ENCODE measurements at places on chromosomes 2 and 18. TPM values are rescaled to one million over a fixed set of nuclear protein-coding genes. Genes with fewer than 3 reads are reported as not detected.

RMND5A gene
- total RNA-seq, result 27.5 TPM

DNA sequence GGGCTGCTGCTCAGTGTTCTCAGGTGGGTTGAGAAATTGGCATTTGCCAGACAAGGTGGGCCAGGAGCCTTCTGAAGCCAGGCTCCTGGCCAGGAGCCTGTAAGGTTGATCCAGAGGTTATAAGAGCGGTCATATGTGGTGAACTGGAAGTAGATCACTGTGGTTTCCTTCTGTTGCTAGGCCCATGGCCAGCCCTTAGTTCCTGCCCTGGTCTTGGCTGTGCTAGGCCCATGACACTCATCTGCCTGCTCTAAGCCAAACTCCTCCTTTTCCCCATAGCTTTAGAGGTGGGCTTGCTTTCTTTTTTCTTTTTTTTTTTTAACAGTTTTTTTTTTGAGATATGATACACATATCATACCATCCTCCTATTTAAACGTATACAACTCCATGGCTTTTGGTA is 5.0 kb upstream of the MGAT5 start:
- H3K36me3 ChIP-seq, result peaks cover 3% of the 10 kb centered on the region
- H3K4me1 ChIP-seq, result peaks cover 86% of the 10 kb centered on the region
- DNase-seq, result no peak
- H3K27ac ChIP-seq, result no peak overlapping the region
- H3K4me3 ChIP-seq, result no peak overlapping the region

DNA sequence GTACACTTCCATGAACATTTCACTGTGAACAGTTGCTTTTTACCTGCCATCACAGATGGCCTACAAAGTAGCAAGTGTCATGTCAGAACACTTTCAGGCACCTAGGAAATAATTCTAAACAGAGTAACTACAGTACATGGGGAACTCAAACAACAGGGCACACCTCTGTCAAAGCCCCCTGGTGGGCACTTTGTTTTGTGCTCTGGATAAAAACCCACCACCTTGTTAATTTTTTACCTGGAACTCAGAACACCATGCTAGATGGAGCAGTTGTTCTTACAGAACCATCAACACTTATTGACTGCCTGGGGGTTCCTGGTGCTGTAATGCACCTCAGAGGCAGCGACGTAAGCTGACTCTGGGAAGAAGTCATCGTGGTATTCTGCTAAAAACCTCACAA is 2.3 kb downstream of the MSL3B start:
- H3K27ac ChIP-seq, result no peak overlapping the region
- H3K4me1 ChIP-seq, result peaks cover 25% of the 10 kb centered on the region
- H3K4me3 ChIP-seq, result no peak overlapping the region
- peaks cover 10% of the 10 kb centered on the region for H3K27me3 ChIP-seq
- peaks cover 21% of the 10 kb centered on the region for H3K36me3 ChIP-seq

DNA sequence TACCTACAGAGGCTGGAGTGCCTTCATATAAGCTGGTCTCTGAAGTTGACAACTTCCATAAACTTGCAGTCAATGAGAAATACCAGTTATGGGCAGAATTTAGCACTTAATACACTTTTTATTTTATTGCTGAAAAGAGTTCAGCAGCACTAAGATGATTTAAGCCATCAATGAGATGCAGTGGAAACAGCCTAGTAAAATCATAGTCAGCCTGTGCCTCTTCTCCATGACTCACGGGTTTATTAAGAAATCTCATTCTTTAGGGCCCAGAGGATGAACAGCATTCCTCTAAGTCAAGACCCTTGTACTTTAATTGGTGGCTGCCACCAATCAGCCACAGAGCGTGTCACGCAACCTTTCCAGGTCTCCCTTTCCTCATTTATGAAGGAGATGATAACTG is 1357.9 kb upstream of the CELF4 start:
- no peaks in the 10 kb centered on the region for H3K4me1 ChIP-seq
- no peaks in the 10 kb centered on the region for H3K36me3 ChIP-seq
- H3K27me3 ChIP-seq, result no peaks in the 10 kb centered on the region
- no peak overlapping the region for H3K4me3 ChIP-seq
- DNase-seq, result no peak

DNA sequence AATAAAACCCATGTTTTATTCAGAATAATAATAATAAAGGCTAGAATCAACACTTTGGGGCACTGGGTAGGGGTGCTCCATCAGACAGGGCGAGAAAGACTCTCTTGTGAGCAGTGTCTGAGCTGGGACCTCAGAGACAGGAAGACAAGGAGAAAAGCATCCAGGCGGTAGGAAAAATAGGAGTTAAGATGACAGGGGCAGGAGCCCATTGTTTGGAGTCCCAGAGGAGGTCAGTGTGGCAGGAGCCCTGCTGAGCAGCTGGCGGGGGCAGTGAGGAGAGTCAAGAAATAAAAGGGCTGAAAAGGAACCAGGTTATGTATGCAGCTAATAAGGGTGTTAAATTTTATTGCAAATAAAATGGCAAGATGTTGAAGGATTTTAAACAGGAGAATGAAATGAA is 457.4 kb downstream of the FBXO15 start:
- no peaks in the 10 kb centered on the region for H3K36me3 ChIP-seq
- no peak overlapping the region for H3K27ac ChIP-seq
- no peak overlapping the region for H3K4me3 ChIP-seq
- DNase-seq, result no peak
- no peaks in the 10 kb centered on the region for H3K27me3 ChIP-seq

GPR17 gene
- not detected for total RNA-seq

PRKAG3 gene
- not detected for total RNA-seq

GRCh38 chr18:12304351-12305210 is 3.5 kb upstream of the TUBB6 start:
- no peak overlapping the region for H3K4me3 ChIP-seq
- H3K27ac ChIP-seq, result no peak overlapping the region
- peaks cover 2% of the 10 kb centered on the region for H3K36me3 ChIP-seq
- DNase-seq, result no peak
- peaks cover 58% of the 10 kb centered on the region for H3K27me3 ChIP-seq
- peaks cover 17% of the 10 kb centered on the region for H3K4me1 ChIP-seq

DNA sequence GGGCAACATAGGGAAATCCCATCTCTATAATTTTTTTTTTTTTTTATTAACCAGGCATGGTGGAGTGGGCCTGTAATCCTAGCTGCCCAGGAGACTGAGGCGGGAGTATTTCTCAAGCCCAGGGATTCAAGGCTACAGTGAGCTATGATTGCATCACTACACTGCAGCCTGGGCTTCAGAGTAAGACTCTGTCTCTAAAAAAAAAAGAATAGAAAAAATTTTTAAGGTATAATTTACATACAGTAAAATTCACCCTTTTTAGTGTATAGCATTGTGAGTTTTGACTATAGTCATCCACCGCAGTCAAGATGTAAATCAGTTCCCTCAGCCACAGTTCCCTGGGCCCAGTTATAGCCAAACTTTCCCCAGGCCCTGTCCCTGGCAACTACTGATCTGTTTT is 57.1 kb upstream of the MSH6 start:
- H3K4me1 ChIP-seq, result no peaks in the 10 kb centered on the region
- no peak overlapping the region for H3K4me3 ChIP-seq
- H3K27me3 ChIP-seq, result no peaks in the 10 kb centered on the region
- no peaks in the 10 kb centered on the region for H3K36me3 ChIP-seq
- H3K27ac ChIP-seq, result no peak overlapping the region

GRCh38 chr2:85134896-85135659 is 1.9 kb downstream of the TCF7L1 start:
- H3K27ac ChIP-seq, result no peak overlapping the region
- no peaks in the 10 kb centered on the region for H3K36me3 ChIP-seq
- no peak for DNase-seq
- no peak overlapping the region for H3K4me3 ChIP-seq
- H3K4me1 ChIP-seq, result peaks cover 10% of the 10 kb centered on the region

CIB4 gene
- not detected for total RNA-seq

DNA sequence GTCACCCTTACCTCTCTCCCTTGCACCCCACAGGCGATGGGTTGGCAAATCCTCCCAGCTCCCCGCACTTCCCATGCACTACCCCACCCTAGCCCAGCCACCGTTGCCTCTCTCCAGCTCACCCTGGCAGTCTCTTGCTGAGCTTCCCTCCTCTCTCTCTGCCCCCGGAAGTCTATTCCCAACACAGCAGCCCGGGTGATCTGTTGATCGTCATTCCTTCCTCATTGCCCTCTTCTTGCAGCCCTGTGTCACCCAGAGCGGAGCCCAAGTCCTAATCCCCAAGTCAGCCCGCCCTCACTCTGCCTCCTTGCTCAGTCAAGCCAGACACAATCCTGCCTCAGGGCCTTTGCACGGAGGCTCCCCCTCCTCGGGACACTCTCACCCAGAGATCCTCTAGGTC is 55.2 kb downstream of the CIB4 start:
- no peaks in the 10 kb centered on the region for H3K36me3 ChIP-seq
- no peak overlapping the region for H3K4me3 ChIP-seq
- H3K27me3 ChIP-seq, result peaks cover 21% of the 10 kb centered on the region
- no peak overlapping the region for H3K27ac ChIP-seq

GRCh38 chr18:11454040-11454439 is 155.4 kb upstream of the SLC35G4 start:
- H3K27ac ChIP-seq, result no peak overlapping the region
- no peak for DNase-seq
- peaks cover 2% of the 10 kb centered on the region for H3K27me3 ChIP-seq
- H3K4me1 ChIP-seq, result no peaks in the 10 kb centered on the region
- H3K4me3 ChIP-seq, result no peak overlapping the region

GCG gene
- total RNA-seq, result not detected

LRP1B gene
- not detected for total RNA-seq

DNA sequence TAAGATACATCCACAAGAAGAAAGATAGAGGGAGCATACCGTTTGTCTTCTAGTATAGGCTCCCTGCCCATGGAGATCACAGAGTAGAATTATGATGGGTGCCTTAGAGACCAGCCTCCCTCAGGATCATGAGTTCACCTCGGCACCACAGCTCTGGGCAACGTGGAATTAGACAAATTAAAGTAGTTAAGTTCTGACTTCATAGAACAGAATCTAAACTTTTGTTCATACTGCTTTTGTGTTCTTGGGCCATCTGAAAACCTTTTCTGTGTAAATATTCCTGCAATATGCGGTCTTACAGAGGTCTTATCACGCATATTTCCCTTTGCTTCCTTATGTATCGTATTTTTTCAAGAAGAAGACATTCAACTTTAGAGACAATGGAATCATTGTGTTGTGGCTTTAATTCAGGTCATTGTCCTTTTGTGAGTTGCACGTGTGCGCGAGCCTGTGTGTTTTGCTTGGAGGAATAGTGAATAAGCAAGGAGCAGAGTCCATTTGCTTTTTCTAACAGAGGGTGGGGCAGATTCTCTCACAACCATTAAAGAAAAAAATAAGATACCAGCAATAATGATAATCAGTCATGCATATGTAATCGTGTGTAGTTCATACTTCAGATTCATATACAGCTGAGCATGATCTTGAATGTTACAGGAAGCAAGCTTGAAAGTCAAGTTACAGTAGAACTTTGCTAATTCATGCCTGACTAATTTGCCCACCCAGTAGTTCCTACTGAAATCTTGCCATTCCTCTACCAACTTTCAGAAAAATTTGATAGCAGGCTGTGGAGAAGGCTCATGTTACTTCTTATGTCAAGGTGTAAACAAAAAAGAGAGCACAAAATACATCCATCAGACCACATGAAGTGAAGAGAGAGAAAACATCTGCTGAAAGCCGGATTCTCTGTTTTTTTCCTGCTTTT is 243.6 kb downstream of the NEDD4L start:
- DNase-seq, result no peak
- peaks cover 12% of the 10 kb centered on the region for H3K27me3 ChIP-seq
- peaks cover 5% of the 10 kb centered on the region for H3K4me1 ChIP-seq
- H3K4me3 ChIP-seq, result no peak overlapping the region
- no peaks in the 10 kb centered on the region for H3K36me3 ChIP-seq

DNA sequence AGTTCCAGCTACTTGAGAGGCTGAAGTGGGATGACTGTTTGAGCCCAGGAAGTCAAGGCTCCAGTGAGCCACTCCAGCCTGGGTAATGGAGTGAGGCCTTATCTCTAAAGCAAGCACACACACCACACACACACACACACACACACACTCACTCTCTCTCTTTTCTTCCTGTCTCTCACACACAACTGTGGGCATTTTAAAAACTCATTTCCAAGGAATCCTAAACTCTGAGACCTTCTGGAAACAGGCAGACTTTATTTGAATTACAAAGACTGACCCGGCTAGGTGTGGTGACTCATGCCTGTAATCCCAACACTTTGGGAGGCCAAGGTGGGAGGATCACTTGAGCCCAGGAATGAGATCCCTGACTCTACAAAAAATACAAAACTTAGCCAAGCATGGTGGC is 21.3 kb downstream of the WDSUB1 start:
- H3K27me3 ChIP-seq, result no peaks in the 10 kb centered on the region
- H3K4me1 ChIP-seq, result no peaks in the 10 kb centered on the region
- DNase-seq, result no peak
- peaks cover 9% of the 10 kb centered on the region for H3K36me3 ChIP-seq

ZNF385B gene
- not detected for total RNA-seq

- DNase-seq, result no peak
- peaks cover 20% of the 10 kb centered on the region for H3K36me3 ChIP-seq
- no peaks in the 10 kb centered on the region for H3K27me3 ChIP-seq
- peaks cover 16% of the 10 kb centered on the region for H3K4me1 ChIP-seq
- no peak overlapping the region for H3K27ac ChIP-seq
These were observed 47.1 kb upstream of the ZFP36L2 start for GRCh38 chr2:43273529-43273928.

- no peak overlapping the region for H3K27ac ChIP-seq
- H3K27me3 ChIP-seq, result peaks cover 3% of the 10 kb centered on the region
- H3K4me1 ChIP-seq, result no peaks in the 10 kb centered on the region
- no peaks in the 10 kb centered on the region for H3K36me3 ChIP-seq
- DNase-seq, result no peak
- no peak overlapping the region for H3K4me3 ChIP-seq
These were observed 57.5 kb upstream of the MFF start for GRCh38 chr2:227267410-227268115.

- H3K4me3 ChIP-seq, result no peak overlapping the region
- H3K36me3 ChIP-seq, result no peaks in the 10 kb centered on the region
- H3K27me3 ChIP-seq, result peaks cover 59% of the 10 kb centered on the region
- peaks cover 12% of the 10 kb centered on the region for H3K4me1 ChIP-seq
- no peak overlapping the region for H3K27ac ChIP-seq
- DNase-seq, result no peak
These were observed 287.1 kb downstream of the MTX2 start for GRCh38 chr2:176556373-176556772.

DNA sequence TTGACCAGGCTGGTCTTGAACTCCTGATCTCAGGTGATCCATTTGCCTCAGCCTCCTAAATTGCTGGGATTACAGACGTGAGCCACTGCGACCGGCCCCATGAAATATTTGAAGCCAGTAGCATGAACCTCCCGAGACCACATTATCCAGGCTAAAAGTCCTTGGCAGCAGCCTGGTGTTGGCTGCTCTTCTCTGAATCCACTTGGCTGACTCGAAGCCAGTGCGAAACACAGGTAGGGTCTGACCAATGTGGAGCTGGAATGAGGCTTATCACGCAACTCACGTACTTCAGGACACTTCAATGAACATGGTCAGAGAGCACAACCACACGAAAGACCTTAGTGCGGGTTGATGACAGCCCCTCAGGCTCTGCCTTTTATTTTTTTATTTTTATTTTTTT is 38.4 kb downstream of the USP40 start:
- H3K4me1 ChIP-seq, result no peaks in the 10 kb centered on the region
- H3K4me3 ChIP-seq, result no peak overlapping the region
- no peaks in the 10 kb centered on the region for H3K27me3 ChIP-seq
- H3K36me3 ChIP-seq, result peaks cover 11% of the 10 kb centered on the region

- peaks cover 41% of the 10 kb centered on the region for H3K27me3 ChIP-seq
- H3K4me3 ChIP-seq, result no peak overlapping the region
- H3K36me3 ChIP-seq, result no peaks in the 10 kb centered on the region
- H3K4me1 ChIP-seq, result peaks cover 20% of the 10 kb centered on the region
- no peak for DNase-seq
These were observed 5.3 kb upstream of the SH3RF3 start for GRCh38 chr2:109123586-109124201.

GRCh38 chr2:120167272-120167671 is 55.9 kb downstream of the TMEM185B start:
- H3K27me3 ChIP-seq, result no peaks in the 10 kb centered on the region
- DNase-seq, result no peak
- H3K27ac ChIP-seq, result no peak overlapping the region
- H3K36me3 ChIP-seq, result peaks cover 28% of the 10 kb centered on the region
- no peaks in the 10 kb centered on the region for H3K4me1 ChIP-seq
- H3K4me3 ChIP-seq, result no peak overlapping the region

TUBA3E gene
- not detected for total RNA-seq

All from activated CD4-positive, alpha-beta memory T cell treated with anti-CD3 and anti-CD28 coated beads, Interleukin-2, amount 10 ng/mL, durations not matched to agents 7 days and 5 days (primary cell).